Stimulated activated CD4-positive, alpha-beta T cell treated with anti-CD3 and anti-CD28 coated beads, Interleukin-1b, Interleukin-23, amount 100 ng/mL, for 4 hours (primary cell): ENCODE measurements at places on chromosomes 12 and 14.

DNA sequence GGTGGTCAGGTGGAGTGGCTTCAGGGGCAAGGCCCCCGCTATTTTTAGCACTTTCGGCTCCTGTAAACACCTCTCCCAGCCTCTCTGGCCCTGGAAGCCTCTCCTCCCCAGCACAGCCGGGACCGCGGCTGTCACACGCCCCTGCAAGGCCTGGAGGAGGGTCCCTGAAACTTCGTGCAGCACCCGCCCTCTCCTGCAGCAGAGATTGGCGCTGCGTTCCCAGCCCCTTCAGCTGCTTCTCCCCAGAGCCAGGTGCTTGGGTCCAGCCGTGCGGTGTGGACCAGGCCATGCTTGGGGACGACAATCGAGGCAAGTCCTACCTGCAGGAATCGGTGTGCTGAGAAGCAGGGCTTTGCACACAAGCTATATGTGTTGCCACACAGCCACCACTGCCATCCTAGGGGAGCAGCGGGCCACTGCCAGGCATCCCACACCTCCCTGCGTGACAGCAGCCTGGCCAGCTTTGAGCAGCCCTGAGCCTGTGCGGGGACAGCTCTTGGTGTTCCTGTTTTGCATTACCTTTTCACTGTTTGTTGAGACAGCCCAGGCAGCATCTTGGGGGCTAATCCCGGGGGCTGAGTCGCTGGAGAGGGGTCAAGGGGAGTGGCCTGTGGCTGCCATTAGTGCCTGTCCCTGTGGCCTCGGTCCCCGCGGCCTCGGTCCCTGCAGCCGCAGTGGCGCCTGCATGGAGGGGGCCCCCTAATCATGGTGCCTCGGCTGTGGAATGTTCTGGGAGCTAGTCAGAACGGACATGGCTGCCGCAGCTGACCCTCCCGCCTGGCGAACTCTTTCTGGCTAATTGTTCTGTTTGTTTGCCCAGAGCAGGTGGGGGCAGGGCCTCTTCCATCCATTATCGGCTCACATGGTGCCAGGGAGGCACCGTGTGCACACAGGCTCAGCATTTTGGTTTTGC, 27.6 kb upstream of the TRAF3 start:
- DNase-seq, result no peak

DNA sequence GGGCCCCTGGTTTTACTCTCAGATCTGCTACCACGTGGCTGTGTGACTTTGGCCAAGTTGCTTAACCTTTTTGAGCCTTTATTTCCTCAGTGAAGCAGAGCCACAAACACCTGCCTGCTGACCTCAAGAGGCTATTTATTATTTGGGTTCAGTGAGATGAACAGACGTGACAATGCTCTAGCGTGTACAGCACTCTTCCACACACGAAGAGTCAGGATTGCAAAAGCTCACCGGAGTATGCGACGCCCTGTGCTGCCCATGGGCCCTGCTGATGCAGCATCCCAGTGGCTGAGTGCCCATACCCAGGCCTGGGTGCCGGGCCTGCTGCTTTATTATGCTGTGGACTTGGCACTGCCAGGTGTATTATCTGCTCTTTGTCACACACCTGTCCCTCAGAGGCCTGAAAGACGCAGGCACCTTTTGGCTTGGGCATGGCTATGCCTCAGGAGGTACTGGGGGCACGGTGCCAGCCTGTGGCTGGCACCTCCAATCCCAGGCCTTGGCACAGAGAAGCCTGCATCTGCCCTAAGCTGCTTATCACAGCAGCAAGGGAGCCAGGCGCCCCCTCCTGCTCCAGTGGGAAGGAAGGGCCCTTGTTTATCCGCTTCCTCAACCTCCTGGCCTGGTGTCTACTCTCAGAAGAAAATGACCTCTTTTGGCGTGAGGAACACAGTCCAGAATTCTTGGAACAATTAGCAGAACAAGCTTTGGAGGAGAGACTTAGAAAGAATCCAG, 22.3 kb upstream of the TC2N start:
- no peak for DNase-seq

DNA sequence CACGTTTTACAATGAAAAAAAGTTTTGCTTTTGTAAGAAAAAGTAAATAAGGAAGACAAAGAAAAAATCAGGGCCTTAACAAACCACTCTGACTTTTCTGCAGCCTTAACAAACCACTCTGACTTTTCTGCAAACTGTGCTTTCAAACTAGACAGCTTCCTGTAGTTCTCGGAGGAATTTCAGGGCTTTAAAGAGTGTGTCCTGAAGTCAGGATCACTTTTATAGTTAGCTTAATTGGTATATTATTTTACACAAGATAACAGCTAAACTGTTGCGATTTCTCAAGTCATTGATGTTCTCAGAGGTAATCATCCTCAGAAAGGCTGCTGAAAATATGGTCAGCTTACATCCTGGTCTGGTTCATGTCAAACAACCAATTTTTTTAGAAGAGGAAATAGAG, 42.2 kb downstream of the TMEM117 start:
- DNase-seq, result no peak

- DNase-seq, result no peak
Measured at GRCh38 chr12:129401572-129401971, 502.3 kb downstream of the TMEM132D start.

GRCh38 chr14:104087981-104088850, 2.7 kb downstream of the ASPG start:
- DNase-seq, result no peak
